ENCODE measurements at places on chromosomes 2 and 18.

DNA sequence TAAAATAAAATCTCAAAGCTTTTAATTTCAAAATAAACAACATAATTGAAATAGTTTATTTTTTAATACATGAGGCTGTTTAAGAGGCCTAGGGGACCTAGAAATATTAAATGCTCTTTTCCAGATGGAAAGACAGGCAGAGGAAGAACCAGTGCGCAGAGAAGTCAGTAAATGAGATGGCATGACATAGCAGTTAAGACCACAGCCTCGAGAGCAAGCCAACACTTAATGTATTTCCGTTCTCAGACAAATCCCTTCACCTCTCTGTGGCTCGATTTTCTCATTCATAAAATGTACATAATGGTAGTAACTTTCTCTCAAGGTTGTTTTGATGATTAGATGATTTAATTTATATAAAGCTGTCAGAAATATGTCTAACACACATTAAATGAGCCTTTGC lies 405.1 kb upstream of the CWC22 start:
- no peak for DNase-seq

DNA sequence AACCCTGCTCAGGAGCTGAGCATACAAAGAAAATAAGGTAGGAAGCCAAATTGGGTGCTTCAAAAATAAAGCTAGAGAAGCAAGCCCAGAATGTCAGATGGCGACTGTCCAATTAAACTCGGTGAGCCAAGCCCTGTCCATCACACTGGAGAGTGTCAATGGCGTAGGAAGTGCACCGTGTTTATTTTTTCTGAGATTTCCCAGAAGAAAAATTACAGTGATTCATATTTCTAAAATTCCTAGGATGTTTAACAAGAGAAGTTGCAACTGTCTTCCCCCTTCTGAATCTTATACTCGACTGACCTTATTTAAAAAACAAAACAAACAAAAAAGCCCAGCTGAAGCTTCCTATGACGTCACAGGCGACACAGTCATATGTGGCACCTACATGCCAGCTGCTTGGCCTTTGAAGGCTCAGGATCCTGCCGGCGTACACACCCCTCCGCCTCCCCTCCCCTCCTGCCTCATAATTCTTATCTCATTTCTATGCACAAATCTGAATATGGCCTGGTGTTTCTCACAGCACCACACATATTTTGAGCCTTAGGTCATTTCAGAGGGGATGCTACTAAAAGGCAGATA lies 60.8 kb downstream of the MBP start:
- DNase-seq = peak; percentile 47

- DNase-seq = no peak
Observed at GRCh38 chr18:37869051-37869450, 303.5 kb upstream of the CELF4 start.

- no peak for DNase-seq
Observed at GRCh38 chr2:150817422-150817821, 330.0 kb upstream of the RND3 start.

DNA sequence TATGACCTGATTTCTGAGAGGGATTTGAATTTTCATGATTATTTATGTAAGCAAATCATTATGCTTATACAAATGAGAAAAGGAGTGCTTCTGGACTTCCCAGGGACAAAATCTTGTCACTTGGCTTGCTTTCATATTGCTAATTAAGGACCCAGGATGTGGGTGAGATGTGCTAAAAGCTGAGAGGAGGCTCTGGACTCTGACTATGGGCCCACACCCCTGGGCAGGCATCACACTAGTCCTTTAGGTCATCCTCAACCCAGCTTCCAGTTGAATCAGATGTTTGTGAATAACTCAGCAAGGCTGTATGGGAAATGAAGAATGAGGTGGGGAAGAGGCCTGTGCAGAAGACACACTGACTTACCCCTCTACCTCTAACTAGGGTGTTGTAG lies 11.9 kb downstream of the IL1B start:
- no peak for DNase-seq

- DNase-seq = no peak
Observed at GRCh38 chr18:42157878-42158277, 202.8 kb downstream of the PIK3C3 start.

DNA sequence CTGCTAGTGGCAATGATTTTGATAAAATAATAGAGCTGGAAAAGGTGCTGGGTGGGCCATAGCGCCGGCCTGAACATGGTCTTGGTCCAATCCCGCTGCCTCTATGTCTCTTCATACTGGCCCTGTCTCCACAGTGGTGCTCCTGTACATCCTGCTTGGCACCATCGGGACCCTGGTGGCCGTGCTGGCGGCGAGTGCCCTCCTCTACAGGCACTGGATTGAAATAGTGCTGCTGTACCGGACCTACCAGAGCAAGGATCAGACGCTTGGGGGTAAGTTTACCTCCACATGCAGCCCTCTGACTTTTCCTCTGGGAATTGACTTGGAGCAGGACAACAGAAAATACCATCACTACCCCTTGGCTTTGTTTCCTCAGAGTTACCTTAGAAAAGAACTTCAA lies 24.0 kb downstream of the IL18RAP start:
- no peak for DNase-seq

DNA sequence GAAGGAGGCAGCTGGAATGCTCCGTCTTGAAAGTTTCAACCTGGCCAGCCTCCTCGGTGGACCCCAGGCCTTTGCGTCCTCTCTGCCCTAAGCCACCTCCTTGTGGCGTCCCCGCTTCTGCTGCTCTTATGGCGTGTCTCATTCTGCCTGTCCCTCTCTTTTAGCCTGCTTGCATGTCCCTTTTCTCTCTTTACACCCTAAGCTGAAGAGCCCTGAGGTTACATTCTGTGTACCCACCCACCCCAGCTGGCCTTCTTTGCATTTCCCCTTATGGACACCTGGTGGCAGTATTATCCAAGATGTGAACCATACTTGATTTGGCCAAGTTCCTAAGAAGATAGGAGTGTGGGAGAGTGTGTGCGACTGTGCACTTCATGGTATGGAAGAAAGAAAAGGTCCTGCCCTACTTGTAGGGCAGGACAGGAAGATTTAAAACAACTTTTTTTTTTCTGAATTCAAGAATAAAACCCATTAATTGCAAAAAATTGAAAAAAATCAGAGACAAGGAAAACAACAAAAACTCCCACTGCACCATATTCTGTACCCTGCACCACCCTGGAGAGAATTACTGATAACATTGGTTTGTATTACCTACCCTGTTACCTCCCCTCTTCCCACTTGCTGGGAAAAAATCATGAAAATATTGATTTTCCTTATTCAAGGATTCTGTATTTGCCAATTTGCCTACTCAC lies 77.4 kb downstream of the DYSF start:
- peak; percentile 31 for DNase-seq

GRCh38 chr2:64164629-64165028 lies 20.4 kb upstream of the PELI1 start:
- no peak for DNase-seq

DNA sequence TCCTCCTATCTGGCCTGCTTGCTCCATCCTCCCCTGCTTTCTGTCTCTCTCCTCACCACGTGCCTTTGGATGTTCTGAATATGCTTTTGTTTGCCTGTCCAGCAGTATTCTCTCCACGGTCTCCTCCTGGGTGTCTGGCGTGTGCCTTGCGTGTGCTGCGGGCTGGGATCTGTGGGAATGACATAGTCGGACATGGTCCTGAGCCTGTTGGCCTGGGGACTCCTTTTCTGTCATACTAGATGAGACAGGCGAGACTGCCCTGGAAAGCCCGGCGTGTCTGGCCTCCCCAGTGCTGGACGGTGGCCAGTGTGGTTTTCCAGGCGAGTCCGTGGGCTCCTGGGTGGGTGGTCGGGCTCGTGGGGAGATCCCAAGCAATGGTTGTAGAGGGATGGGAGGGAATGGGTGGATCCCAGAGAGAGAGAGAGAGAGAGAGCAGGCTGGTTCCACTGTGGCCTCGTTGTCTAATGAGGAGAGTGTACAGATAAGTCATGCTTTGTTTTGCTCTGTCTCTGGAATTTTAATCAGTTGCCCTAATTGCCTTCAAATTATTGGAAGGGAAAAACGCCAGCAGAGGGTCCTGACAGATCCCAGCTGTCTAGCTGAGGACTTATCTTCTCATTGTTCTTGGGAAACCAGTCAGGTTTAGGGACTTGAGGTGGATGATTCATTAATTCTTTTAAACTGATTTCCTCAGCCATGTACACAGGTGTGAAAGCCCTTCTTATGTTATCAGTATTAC lies 58.3 kb downstream of the HPCAL1 start:
- DNase-seq = no peak

GRCh38 chr2:165032559-165032958 lies 77.2 kb upstream of the SLC38A11 start:
- no peak for DNase-seq

- peak; percentile 20 for DNase-seq
Observed at GRCh38 chr18:12606592-12607315, 51.2 kb downstream of the SPIRE1 start.

- peak; percentile 16 for DNase-seq
Observed at GRCh38 chr2:175003875-175004729, 1.1 kb downstream of the CHN1 start.

DNA sequence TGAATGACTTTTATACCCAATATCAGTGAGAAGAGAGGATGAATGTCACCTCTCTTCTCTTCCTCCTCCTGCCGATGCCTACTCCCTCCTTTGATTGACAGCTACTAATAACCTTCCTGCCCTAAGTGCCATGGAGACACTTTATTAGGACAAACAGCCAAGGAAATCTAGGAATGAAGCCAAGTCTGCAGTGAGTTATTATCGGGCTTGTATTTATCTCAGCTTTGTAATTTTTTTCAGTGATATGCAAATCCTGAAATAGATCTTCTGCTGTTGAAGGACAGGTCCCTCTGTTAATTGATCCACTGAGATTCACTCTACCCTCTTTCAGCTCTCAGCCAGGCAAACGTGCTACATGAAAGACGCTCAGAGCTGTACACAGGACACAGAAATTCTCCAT lies 686.7 kb downstream of the TMEM182 start:
- DNase-seq = no peak

- no peak for DNase-seq
Observed at GRCh38 chr2:240963868-240964703, 34.3 kb upstream of the SNED1 start.

GRCh38 chr18:48410095-48410920 lies 1.1 kb upstream of the ZBTB7C start:
- DNase-seq = peak; percentile 73

DNA sequence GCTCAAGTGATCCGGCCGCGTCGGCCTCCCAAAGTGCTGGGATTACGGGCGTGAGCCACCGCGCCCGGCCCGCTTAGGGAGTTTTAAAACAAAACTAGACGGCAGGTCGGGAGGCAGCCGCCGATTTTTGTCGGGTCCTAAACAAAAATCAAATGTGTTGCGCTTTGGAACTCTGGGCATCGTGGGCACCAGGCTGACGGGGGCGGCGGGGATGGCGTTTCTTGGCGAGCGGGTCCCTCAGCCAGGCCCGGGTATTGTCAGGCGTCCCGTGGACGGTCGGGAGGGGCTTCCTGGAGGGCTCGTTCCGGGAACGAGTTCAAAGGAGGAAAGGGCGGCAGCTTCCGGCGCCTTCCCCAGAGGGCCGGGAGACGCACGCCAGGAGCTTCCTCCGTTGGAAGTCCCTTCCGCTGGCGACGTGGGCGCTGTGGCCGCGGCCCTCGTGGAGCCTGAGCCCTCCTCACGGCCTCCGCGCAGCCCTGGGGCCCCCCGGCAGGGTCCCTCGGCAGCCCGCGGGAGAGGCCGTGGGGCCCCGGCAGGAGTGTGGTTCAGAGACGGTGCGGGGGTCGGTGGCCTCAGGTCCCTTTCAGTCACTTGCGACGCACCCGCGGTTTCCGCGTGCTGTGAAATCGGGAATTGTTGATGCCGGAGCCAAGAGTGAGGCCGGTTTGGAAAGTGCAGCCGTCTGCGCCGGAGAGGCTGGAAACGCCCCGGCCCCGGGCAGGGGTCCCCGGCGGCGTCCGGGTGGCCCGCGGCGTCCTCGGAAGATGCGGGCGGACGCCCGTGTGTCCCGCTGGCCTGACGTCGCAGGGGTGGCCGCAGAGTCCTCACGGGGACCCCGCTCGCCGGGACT lies 59.3 kb downstream of the EMILIN2 start:
- DNase-seq = no peak

DNA sequence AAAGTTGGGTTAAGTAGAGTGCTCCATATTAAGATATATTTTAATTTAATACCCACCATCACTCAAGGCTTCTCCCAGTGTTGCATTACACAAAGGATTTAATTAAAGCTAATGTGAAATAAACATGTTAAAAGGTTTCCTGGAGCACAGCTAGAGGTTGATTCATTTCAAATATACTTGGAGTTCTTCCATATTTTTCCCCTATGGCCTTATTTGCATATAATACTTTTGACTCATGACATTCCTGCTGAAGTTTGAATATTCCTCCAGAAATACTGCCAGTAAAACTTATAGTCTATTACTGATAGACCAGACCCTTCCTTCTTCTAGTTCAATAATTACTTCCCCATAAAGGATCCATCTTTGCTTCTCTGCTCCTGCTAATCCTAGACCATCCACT lies 227.5 kb downstream of the GULP1 start:
- no peak for DNase-seq

- no peak for DNase-seq
Observed at GRCh38 chr18:79466591-79466990, 70.9 kb downstream of the NFATC1 start.

Measured in SW 1271 (cell line).